ENCODE measurements at places on chromosomes 11 and 22. TPM values are rescaled to one million over a fixed set of nuclear protein-coding genes. Genes with fewer than 3 reads are reported as not detected.
A peak's percentile ranks its signal among the peaks of the same experiment; 100 is the strongest.

DNA sequence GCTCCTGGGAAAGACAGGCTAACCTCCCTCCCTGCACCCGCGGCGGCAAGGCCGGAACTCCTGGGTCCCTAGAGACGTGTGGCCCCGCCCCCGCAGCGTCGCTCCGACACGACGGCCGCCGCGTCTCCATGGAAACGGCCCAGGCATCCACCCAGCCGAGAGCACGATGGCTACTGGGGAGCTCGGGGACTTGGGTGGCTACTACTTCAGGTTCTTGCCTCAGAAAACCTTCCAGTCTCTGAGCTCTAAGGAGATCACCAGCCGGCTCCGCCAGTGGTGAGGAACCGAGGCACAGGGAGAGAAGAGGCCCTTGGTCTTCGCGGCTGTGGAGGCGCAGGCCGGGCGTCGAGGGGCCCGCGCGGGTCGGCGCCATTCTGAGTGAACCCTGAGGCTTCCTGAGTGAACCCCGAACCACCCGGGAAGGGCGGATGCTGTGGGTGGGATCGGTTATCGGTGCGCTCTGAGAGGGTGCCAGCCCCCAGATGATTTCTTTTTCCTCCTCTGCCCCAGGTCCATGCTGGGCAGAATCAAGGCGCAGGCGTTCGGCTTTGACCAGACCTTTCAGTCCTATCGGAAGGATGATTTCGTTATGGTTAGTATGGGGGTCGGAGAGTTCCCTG is at the start of gene CFAP300:
CFAP300 (plus strand) TSS at position 133 of the 620 bp plus-strand sequence; CDS start at position 167, 34 bp downstream.
- DNase-seq = peak; percentile 97

- no peak for DNase-seq
Observed at GRCh38 chr11:111137846-111138245, 107.7 kb upstream of the POU2AF2 start.

DNA sequence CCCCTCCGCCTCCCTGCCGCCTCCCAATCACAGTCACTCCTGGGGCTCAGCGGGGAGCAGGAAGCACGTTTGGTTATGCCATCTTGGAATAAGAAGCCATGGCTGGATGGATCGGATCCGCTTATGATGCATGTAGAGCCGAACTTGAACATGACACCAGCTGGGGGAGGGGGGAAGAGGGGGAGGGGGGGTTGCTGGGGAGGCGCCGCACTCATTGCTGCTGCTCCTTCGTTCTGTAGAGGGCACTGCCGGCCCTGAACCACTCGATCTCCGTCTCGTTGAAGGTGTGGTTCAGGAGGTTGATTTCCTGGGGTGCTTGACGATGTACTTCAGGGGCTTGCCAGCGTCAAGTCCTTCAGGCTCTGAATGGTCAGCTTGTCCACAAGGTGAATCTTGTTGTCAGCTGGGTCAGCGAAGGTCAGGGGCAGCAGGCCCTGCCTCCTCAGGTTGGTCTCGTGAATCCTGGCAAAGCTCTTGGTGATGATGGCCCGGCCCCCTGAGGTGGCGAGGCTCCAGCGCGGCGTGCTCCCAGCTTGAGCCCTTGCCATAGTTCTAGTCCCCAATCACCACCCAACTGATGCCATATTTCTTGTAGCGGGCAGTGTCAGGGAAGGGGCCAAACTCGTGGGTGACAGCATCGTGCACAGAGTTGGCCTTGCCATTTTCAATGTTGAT is 476.9 kb upstream of the ISX start:
- no peak for DNase-seq

The RAB38 gene
- polyA plus RNA-seq = 0.52 TPM

- DNase-seq = peak; percentile 40
Observed at GRCh38 chr11:57214494-57214893, 22.6 kb downstream of the APLNR start.

The VPREB1 gene
- not detected for polyA plus RNA-seq

DNA sequence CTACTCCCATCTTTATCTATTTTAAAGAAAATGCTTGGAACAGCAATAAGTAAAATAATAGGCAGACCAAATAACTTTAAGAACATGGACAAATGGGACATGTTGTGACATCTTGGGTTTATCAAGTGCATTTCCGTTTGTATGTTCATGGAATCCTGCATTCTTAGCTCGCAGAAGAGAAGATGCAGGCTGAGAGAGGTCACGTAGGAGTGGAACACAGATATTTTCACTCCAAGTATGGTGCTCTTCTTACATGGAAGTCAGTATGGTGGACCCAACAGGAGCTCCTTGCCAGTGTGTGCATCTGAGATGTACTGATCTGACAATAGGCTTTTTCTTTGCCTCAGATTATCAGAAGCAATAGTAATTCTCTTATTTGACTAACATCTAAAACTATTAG is 1.7 kb downstream of the E2F8 start:
- DNase-seq = no peak

DNA sequence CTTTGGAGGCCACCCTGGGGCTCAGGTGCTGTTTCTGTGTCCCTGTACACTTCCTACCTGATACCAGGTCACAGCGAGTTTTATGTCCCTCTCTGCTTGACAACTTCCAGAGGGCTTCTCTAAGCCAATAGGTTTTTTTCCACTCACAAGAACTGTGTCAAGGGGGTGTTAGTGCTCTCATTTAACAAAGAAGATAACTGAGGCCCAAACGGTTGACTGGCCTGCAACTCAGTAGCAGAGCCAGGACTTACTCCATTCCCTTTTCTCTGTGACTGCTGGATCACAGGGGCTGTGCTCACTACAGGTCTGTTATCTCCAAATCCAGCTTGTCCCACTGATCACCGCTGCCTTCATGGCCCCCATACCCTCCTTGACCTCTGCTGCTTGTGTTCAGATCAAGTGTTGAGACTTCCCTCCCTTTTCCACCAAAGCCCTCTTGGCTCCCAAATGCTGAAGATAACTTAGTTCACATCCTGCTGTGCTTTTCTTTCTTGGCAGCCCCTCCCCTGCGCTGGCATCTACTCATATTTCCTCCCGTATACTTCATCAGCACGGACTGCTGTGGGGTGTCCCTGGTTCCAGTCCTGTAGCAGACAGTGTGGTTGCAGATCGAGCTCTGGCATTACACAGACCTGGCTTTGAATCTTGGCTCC is 41.3 kb downstream of the POU2F3 start:
- peak; percentile 62 for DNase-seq

GRCh38 chr22:36086170-36086490 is 57.5 kb upstream of the RBFOX2 start:
- DNase-seq = no peak

DNA sequence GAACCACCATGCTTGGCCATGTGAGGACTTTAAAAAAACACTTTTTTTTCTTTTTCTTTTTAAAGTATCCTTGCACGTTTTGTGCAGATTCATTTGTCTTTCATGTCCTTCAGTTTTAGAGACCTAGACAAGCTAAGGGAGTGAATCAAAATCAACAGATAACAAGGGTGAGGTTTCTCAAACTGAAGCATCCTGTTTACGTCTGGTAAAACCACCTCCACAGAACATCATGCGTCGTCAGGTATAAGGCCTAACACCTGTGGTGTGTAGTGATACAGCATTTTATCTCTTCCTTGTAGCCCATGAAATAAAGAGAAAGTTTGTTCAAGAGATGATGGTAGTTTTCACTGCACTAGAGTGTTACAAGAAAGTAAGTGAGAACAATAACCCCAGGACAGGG is 26.3 kb upstream of the CSF2RB start:
- no peak for DNase-seq

The MYOD1 gene
- polyA plus RNA-seq = not detected

GRCh38 chr11:61293867-61294716 is 1.0 kb downstream of the VWCE start:
- peak; percentile 80 for DNase-seq

DNA sequence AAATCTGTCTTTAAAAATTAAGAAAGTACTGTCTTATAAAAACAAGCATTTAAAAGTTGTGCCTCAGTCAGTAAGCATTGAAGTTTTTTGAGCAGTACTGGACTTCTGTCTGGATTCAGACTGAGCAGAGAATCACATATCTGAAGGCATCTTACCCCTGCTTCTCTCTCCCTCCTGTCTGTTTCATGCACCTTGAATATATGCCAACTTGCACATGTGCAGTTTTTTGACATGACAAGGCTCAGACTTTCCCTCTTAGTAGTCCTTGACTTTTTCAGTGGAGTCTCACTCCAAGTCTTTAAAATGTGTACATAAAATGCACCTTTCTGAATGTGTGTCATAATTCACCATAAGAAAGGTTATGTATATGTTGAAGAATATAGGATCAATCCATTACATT is 19.8 kb downstream of the SPECC1L start:
- no peak for DNase-seq
